ENCODE measurements at places on chromosomes 12 and 14.

DNA sequence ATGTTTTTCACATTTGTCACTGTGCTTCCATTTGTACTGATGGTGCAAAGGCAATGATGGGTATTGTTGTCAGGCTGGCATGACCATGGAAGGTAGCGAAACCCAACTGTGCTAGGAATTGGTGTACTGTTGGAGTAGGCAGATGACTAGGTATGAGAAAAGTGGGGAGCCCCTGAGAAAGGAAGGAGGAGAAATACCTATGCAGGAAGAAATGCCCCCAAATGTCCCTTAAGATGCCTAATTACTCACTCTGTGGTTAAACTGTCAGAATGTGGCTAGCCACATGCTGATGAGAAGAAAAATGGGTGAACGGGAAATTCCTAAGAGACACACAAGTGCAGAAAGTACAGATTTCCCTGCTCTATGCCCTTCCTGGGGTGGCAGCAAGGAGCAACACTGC lies 339.1 kb downstream of the TMEM132D start:
- no peak for DNase-seq

DNA sequence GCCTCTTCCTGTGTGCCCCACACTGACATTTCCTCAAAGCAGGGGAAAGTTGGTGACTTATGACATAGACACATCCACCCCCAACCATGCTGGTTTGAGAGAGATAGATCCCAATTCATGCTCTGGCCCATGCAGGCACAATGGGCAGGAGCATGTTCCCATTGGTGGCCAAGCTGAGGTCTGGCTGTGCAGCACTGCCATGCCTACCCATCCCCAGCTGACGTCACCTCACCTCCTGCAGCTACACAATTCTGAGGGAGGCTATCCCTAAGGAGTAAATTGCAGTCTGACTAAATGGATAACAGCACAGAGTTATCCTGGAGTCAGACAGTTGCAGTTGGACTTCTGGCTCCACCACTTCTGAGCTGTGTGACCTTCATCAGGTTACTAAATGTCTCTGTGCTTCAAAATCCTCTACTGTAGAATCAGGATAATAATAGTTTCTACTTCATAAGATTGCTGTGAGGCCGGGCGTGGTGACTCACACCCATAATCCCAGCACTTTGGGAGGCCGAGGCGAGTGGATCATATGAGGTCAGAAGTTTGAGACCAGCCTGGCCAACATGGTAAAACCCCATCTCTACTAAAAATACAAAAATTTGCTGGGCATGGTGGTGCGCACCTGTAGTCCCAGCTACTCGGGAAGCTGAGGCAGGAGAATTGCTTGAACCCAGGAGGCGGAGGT lies 323.9 kb downstream of the BCL11B start:
- no peak for DNase-seq

GRCh38 chr14:82647088-82647810 lies 1113.6 kb upstream of the SEL1L start:
- DNase-seq = no peak

- no peak for DNase-seq
Observed at GRCh38 chr12:71731439-71732356, 23.0 kb upstream of the RAB21 start.

- DNase-seq = no peak
Observed at GRCh38 chr12:29543036-29543435, 45.5 kb upstream of the OVCH1 start.

- peak; percentile 49 for DNase-seq
Observed at GRCh38 chr14:55071870-55072640, 20.6 kb downstream of the MAPK1IP1L start.

GRCh38 chr12:93650626-93651025 lies 26.5 kb upstream of the CRADD start:
- no peak for DNase-seq

GRCh38 chr14:102255401-102256190 lies 49.4 kb downstream of the MOK start:
- no peak for DNase-seq

- DNase-seq = no peak
Observed at GRCh38 chr12:132226604-132227003, 82.3 kb downstream of the NOC4L start.

- peak; percentile 63 for DNase-seq
Observed at GRCh38 chr12:122871851-122872780, 23.8 kb downstream of the VPS37B start.

DNA sequence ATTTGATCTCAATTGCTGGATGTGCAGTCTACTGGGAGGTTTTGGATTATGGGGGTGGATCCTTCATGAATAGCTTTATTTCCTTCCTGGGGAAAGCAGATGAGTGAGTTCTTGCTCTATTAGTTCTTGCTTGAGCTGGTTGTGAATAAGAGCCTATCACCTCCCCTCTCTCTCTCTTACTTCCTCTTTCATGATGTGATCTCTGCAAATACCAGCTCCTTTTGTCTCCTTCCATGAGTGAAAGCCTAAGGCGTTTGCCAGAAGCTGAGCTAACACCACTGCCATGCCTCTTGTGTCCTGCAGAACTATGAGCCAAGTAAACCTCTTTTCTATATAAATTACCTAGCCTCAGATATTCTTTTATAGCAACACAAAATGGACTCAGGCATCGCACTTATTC lies 302.7 kb downstream of the CCER1 start:
- no peak for DNase-seq

DNA sequence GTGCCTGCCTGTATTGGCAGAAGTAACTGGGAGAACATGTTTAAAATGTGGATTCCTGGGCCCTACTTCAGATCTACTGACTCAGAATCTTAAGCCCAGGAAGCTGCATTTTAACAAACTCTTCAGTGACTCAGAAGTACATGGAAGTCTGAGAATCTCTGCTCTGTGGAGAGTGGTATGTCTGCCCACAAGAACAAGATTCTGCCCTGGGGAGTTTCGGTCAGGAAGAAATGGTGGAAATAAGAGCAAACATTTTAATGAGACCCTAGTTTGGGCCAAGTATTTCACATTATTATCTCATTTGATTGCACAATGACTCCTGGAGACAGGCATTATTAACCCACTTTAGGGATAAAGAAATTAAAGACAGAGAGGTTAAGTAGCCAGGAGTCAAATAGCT lies 8.2 kb downstream of the ALDH1L2 start:
- no peak for DNase-seq

DNA sequence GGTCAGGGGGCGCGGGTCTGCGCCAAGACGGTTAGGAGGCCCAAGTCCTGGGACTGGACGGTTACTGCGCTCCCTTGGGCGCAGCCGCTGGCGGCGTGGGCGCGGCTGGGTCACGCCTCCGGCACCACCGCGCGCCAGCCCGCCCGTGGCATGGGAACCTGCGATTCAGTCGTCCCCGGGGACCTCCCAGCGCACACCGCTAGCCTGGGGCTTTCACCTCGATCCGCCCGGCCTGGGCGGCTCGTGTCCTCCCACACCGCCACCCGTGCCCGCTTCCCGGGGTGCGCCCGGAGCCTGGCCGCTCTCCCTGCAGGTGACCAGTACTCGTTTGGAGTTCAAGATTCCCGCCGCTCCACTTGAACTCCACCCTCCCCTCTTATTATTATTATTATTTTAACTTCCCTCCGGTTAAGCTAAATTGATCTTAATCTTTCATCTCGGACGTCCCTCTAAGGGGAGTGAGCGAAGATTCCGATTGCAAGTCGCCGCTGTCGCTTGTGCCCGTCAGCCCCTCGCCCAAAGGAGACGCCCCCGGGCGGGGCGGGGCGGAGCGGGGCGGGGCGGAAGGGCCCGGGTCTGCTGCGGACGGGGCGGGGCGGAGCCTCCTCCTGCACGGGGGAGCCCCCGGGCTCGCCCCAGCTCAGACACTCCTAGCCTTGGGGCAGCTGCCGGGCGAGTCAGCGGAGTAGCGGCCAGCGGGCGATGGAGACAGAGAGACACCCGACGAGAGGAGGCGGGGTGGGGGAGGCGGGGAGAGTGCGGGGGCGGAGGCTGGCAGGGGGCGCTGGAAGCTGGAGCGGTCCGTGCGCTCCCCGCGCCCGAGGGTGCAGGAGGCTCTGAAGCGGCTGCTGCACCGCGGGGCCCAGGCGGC lies at the start of gene KCNMB4:
Gene KCNMB4, plus strand, starts transcription at position 643 of the 871 bp plus-strand sequence. CDS start 445 bp downstream, outside the sequence.
- peak; percentile 96 for DNase-seq
